Renal cortex interstitium (tissue), 15 donors: ENCODE measurements at places on chromosomes 13 and 19. TPM values are rescaled to one million over a fixed set of nuclear protein-coding genes. Genes with fewer than 3 reads are reported as not detected.

The ZNF43 gene
- 45.1 TPM for polyA plus RNA-seq

The EPN1 gene
- polyA plus RNA-seq: 152 TPM

The DPF1 gene
- 1.2 TPM for polyA plus RNA-seq

The XAB2 gene
- 45.7 TPM for polyA plus RNA-seq
